SK-N-DZ (cell line): ENCODE measurements at places on chromosomes 5 and 9.

DNA sequence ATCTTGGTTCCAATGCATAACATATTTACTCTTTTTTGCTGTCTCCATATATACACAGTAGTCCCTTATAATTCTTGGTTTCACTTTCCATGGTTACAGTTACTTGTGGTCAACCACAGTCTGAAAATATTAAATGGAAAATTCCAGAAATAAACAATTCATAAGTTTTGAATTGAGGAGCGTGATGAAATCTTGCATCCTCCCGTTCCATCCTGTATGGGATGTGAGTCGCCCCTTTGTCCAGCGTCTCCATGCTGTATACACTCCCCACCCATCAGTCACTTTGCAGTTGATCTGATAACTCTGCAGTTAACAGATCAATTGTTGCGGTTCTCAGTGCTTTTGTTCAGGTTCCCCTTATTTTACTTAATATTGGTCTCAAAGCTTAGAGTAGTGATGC is 11.5 kb upstream of the FAF2 start:
- no peak for DNase-seq

- DNase-seq: no peak
These were observed 49.0 kb upstream of the FOXI1 start for GRCh38 chr5:170056561-170057267.

DNA sequence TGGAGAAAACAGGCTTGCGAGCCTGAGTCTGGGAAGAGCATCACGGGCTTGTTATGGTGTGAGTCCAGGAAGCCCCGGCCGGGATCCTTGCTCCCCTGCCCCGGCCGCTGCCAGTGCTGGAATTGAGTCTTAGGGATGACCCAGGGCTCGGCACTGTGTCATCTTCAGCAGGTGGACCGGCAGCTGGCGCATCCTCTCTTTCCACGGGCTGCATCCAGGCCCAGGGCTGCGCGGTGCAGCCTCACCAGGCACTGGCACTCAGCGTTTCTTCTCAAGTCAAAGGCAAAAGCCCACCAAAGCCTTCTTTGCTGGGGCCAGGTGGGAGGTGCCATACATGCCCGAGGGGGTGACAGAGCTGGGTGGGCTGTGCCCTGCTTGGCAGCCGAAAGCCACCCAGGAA is 46.6 kb downstream of the COL5A1 start:
- no peak for DNase-seq

DNA sequence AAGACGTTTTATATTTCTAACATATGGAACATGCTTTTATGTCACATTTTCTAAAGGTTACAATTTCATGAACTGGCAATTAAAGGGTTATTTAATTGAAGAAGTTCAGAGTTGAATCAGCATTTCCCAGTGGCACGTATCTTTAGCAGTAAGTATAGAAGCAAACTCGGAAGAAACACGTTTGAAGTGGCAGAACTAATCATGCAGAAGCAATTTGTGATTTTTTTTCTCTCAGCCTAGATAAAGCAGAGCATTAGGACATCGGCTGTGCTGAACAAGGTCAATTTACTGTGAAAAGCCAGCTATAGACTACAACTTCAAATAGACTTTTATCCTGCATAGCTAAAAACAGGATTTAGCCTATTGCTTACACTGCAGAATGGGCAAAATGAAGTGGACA is 104.7 kb downstream of the ISL1 start:
- no peak for DNase-seq

- no peak for DNase-seq
These were observed 248.9 kb downstream of the PIK3R1 start for GRCh38 chr5:68464424-68464823.

GRCh38 chr5:35131723-35132122 is 84.0 kb upstream of the AGXT2 start:
- DNase-seq: no peak

- no peak for DNase-seq
These were observed 134.0 kb upstream of the RASEF start for GRCh38 chr9:83196946-83197345.

DNA sequence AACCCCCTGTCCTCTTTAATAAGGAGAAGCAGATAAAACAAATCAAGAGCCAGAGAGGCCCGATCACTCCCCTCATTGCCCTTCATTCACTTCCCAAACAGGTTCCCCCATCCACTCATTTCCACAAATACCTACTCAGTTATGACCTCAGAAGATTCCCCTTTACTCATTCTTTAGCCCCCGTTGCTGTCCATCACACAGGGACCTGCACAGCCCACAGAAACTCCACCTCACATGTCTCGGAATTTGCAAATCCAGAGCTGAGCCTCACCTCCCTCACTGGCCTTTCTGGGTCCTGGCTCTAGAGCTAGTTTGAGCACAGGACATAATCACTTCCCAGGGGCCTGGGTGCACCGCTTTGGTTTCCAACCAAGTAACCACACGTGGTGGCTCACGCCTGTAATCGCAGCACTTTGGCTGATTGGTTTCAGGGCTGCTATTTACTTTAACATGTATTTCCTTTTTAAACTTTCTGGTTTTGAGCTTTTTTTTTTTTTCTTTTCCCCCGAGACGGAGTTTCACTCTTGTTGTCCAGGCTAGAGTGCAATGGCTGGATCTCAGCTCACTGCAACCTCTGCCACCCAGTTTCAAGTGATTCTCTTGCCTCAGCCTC is 17.8 kb downstream of the ATP6V0E1 start:
- DNase-seq: no peak

- no peak for DNase-seq
These were observed 249.2 kb downstream of the NR2F1-AS1 start for GRCh38 chr5:93331863-93332262.

GRCh38 chr9:95344735-95345325 is 27.3 kb upstream of the FANCC start:
- DNase-seq: no peak

DNA sequence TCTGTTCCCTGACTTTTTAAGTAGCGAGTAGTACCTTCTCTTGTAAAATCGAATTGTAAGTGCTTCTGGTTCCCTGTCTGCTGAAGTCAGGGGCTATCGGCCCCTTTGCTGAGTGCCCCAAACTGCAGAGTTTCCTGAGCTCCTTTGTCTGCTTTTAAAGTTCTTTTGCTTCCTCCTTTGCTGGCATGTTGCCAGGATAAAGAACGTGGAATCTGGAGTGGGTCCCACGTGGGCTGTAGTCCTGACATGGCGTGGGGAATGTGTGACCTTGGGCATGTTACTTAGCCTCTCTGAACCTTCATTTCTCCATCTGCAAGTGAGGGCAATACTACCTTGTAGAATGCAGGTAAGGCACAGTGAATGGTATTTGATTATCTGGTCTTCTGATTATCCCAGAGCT is 13.7 kb upstream of the ODF2 start:
- DNase-seq: no peak

DNA sequence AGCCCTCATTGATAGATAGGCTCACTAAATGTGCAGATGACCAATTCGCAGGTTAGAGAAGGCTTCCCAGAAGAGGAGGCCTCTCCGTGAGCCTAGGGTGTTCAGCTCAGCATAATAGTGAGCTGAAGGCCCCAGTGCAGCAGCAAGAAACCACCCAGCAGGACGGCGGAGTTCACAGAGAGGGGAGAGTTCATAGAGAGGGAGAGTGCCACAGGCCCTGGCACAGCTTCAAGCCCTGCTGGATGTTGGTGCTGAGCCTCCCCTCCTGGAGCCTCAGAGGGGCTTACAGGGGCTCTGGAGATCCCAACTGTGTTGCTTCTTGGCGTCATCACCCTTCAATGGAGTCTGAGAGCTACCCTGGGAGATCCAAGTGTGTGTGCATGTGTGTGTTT is 2.1 kb downstream of the SLC22A5 start:
- no peak for DNase-seq

DNA sequence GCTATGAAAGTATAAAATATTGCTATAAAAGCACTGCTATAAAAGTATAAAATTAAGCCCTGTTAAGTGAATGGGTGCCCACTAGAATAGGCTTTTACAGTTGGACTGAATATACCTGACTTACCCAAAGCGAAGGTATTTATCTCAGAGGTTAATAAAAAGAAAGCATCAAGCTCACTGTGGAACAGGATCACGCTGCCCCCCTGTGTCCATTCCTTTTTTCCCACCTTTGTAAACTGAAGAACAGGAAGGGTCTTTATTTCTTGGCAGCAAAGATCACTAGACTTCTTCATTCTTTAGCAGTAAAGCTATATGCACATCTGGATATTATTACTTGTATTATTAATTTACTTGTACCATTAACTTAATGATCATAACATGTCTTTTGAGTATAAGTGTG is 22.1 kb upstream of the PLPP6 start:
- no peak for DNase-seq

DNA sequence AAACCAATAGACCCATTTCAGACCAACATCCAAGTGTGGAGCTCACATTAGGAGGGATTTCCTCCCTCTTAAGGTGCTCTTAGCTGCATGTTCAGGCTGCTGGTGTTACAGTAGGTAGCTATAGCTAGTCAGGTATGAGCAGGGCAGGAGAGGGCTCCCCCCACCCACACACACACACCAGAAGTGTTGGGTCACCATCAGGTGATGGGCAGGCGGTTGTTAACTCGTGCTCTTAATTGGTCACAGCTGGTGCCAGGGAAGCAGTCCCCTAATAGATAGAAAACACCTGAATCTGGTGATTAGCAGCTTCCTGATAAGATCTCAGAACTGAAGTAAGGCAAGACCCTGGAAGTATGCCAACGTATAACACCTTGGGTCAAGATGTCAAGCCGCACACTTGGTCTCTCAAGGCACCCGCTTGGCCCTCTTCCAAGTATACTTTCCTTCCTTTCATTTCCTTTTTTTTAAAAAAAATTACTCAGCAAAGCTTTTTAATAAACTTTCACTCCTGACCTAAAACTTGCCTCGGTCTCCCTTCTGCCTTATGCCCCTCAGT is 532.4 kb downstream of the DNAH5 start:
- no peak for DNase-seq

DNA sequence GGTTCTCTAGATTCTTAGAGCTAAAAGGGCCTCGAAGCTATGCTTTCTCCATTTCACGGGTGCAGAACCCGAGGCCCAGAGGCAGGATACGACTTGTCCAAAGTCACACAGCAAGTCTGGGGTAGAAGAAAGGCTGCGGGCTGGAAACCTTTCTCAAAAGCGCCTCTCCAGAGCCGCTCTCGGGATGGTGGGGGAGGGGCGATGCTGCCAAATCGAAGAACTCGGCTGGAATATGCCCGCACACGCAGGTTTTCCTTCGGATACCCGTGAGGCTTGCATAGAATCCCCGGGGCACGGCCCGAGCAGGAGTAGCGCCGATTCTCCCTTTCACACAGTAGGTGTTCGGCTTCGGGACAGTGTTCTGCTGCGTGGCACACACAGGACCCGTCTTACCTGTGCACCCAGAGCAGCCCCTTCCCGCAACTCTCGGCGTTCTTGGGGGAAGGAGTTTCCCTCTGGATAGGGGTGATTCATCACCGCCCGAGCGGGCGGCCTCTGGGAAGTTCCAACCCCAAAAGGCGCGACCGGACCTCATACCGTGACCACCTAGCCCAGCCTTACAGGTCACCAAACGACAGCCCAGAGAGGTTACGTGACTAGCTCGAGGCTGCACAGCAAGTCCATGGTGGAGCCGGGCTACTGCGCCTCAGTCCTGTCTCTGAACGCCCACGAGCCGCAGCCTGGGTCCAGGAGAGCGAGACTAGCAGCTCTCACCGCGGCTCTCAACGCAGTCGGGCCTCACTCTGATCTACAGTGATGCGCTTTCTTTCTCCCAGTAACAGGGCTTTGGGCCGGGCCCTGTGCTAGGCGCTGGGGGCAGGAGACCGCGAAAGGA is 4.1 kb downstream of the PAX5 start:
- DNase-seq: no peak

GRCh38 chr5:39716532-39717028 is 291.8 kb upstream of the DAB2 start:
- DNase-seq: peak; percentile 37

DNA sequence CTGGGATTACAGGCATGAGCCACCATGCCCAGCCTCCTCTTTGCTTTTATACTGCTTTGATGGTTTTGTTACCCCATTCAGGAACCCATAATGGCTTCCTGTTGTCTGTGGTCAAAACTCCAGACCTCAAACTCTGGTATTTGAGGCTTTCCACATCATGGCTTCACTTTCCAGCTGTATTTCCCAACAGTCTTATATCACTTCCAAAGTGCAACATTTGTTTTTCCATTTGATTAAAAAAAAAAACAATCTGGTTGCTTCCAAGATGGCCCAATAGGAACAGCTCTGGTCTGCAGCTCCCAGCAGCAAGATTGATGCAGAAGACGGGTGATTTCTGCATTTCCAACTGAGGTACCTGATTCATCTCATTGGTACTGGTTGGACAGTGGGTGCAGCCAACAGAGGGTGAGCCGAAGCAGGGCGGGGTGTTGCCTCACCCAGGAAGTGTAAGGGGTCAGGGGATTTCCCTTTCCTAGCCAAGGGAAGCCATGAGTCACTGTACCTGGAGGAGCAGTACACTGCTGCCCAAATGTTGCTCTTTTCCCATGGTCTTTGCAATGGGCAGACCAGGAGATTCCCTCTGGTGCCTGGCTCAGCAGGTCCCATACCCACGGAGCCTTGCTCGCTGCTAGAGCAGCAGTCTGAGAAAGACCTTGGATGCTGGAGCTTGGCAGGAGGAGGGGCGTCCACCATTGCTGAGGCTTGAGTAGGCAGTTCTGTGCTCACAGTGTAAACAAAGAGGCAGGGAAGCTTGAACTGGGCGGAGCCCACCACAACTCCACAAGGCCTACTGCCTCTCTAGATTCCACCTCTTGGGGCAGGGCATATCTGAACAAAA is 458.4 kb downstream of the KDM4C start:
- no peak for DNase-seq

- no peak for DNase-seq
These were observed 115.7 kb downstream of the SUSD1 start for GRCh38 chr9:112059145-112059965.
